ENCODE measurements at places on chromosomes 2 and 18.
A peak's percentile ranks its signal among the peaks of the same experiment; 100 is the strongest.

- no peak for DNase-seq
Observed at GRCh38 chr2:64915510-64915900, 73.7 kb upstream of the SLC1A4 start.

DNA sequence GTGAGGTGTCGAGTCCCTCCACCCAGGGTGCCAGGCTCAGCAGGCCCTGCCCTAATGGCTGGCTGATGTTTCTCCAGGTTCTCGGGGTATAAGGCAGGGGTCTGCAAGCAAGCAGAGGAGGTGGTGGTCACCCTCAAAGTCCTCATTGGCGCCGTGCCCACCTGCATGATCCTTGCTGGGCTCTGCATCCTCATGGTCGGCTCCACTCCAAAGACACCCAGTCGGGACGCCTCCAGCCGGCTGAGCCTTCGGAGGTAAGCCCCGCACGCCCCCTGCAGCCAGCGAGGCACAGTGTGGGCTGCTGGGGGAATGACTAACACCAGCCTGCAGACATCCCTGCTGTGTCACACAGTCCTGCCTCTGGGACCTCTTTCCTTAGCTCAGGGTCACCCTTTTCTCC is 14.1 kb downstream of the MFSD2B start:
- no peak for DNase-seq

- no peak for DNase-seq
Observed at GRCh38 chr2:78768016-78768415, 257.5 kb upstream of the REG3G start.

DNA sequence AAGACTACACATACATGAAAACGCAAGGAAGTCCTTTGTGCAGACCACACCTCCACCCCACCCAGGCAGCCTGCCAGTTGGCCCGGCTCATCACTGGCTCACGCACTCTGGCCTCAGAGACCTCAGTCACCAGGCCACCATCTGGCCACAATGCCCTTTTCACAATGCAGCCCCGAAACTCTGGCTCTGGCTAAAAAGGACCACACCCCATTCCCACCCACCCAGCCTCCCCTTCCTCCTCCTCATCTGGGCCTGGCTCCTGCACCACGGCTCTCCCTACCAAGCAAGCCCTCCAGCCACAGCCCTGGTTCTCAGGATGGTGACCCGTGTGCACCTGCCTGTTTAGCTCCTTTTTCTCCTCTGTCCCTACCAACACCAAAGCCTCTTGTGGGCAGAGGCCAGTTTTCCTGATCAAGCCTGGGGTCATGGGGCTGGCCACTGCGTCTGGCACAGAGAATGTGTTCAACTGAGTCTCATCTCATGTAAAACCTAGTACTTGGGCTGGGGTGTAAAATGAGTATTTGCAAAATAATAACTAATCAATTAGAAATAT is 7.4 kb downstream of the HDAC4 start:
- DNase-seq, result no peak

GRCh38 chr18:58776084-58776483 is 88.6 kb upstream of the ZNF532 start:
- no peak for DNase-seq

DNA sequence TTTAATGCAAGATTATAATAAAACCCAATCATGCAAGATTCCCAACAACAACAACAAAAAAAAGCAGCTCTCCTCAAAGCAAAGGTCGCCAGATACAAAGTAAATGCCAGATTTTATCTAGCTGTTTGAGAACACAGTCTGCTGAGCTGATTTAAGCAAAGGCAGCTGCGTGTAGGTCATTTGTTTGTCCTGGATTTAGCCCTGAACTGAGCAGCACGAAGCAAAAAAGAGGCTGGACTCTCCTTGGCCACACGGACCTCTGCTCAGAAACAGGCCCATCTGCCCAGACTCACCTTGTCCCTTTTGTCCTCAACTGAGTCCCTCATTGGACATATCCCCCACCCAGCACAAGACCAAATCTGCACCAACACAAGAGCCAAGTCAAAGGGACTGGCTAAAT is 91.5 kb downstream of the PID1 start:
- DNase-seq, result no peak

DNA sequence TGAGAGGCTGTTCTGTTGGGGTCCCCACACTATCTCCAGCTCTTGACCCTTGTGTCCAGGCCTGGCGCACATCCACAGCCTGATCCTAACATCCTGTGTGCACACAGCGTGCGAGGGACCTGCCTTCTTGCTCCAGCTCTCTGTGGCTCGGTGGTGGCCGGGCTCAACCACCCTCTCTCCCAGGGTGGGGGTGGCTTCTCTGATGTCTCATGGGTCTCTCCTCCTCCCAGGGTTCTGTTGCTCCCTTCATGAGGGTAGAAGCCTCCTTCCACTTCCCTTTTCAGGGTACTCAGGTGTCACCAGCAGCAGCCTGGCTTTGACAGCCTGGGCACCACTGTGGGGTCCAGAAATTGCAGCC is 196.9 kb upstream of the RAB6C start:
- no peak for DNase-seq

- no peak for DNase-seq
Observed at GRCh38 chr2:106534471-106534870, 47.3 kb downstream of the CD8B2 start.

- no peak for DNase-seq
Observed at GRCh38 chr2:189328848-189329245, 112.4 kb upstream of the WDR75 start.

GRCh38 chr2:46471019-46471583 is 8.3 kb upstream of the TMEM247 start:
- no peak for DNase-seq

- DNase-seq, result no peak
Observed at GRCh38 chr2:40797120-40797519, 345.2 kb upstream of the SLC8A1 start.

- DNase-seq, result no peak
Observed at GRCh38 chr2:156792242-156792840, 356.2 kb downstream of the GPD2 start.

DNA sequence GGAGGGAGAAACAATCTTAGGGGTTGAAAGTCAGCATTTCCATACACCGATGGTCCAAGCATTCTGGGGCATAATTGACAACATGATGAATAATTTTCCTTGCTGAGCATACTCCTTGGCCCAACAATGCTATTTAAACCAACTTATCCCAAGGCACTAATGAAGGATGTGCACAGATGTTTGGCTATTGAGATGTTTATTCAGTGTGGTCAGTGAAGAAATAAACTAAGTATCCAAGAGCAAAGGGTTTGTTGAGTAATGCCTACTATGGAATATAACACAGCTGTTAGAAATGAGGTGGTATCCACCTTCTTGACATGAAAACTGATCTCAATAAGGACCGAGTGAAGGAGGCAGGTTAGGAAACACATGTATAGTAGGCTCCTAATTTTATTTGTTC is 53.9 kb upstream of the RAB6D start:
- no peak for DNase-seq

GRCh38 chr2:169583518-169583917 is 633 bp upstream of the PPIG start:
- DNase-seq, result no peak

DNA sequence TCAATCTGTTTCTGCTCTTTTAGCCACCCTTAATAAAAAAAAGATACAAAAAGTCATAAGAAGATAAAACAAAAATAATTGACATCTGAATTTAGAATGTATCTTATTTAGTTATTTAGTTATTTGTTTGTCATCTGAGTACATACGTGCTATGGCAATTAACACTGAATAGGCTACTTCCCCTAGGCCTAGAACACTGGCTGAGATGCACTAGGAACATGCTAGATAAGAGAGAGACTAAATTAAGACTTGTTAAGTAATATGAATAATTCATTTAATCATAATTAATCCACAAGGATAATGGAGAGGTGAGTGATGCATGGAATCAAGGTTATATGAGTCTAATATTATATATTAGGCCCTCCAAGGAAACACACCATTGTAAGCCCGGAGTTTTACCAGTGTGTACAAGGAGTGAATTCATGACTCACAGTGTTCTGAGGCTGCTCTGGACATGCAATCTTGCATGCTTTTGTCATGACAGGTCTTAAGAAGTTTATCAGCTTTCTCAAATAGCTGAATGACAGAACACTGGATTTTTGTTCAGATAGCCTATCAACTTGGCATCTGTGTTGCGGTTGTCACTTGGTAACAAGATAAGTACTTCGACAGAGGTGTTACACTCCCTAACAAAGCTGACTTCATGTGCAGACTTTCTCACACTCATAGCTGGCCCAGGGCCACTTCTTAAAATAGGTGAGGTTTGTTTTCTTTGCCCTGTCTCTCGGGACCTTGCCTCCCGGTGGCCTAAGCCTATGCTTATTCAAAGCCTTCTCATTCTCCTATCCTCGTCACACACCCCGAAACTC is 5.0 kb upstream of the SERPINB2 start:
- no peak for DNase-seq

GRCh38 chr2:192499476-192499875 is 304.7 kb upstream of the TMEFF2 start:
- DNase-seq, result no peak

- DNase-seq, result no peak
Observed at GRCh38 chr18:48690494-48690893, 151.7 kb downstream of the CTIF start.

DNA sequence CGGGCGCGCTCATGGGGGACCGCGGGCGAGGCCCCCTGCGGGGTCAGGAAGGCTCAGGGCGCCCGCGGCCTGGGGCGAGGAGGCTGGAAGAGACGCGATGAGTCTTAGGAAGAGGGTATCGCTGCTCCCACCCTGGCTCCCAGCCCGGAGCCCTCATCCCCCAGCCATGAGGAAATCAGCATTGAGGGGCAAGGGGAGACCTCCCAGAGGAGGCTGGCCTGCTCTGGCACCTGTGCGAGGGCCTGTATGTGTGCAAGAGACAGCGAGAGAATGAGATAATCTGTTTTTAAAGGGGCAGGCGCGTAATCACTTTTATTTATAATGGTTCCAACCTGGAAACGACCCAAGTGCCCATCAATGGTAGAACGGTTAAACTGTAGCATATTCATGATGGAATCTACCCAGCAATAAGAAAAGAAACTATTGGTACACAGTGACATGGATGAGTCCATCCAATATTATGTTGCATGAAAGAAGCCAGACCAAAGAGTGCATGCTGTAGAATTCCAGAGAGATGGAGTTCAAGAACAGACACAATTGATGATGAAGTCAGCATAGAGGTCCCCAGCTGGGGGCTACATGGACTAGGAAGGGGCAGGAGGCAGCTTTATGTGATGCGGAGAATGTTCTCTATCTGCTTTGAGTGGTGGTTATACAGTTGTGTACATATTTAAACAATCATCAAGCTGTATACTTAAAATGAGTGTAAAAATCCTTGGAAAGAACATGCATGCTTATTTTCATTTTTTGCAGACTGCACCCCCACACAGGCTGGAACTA is 14.4 kb downstream of the FBXO41 start:
- no peak for DNase-seq

GRCh38 chr2:121699421-121700333 is 37.0 kb downstream of the NIFK start:
- DNase-seq, result peak; percentile 93

GRCh38 chr18:47560723-47561715 is 309.6 kb upstream of the SKOR2 start:
- no peak for DNase-seq

DNA sequence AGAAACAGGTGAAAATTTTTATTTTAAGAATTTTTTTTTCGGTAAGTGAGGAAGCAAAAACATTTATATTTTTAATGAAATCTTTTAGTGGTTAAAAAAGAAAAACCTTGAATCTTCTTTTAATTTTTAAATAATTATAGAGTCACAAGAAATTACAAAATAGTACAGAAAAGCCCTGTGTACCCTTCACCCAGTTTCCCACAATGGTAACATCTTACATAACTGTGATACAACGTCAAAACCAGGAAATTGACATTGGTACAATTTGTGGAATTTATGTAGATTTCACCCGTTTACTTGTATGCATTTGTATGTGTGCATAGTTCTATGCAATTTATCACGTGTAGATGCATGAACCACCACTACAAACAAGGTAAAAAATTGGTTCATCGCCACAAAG is 285.9 kb downstream of the MTX2 start:
- no peak for DNase-seq

- no peak for DNase-seq
Observed at GRCh38 chr18:70024093-70024492, 76.4 kb upstream of the CD226 start.

DNA sequence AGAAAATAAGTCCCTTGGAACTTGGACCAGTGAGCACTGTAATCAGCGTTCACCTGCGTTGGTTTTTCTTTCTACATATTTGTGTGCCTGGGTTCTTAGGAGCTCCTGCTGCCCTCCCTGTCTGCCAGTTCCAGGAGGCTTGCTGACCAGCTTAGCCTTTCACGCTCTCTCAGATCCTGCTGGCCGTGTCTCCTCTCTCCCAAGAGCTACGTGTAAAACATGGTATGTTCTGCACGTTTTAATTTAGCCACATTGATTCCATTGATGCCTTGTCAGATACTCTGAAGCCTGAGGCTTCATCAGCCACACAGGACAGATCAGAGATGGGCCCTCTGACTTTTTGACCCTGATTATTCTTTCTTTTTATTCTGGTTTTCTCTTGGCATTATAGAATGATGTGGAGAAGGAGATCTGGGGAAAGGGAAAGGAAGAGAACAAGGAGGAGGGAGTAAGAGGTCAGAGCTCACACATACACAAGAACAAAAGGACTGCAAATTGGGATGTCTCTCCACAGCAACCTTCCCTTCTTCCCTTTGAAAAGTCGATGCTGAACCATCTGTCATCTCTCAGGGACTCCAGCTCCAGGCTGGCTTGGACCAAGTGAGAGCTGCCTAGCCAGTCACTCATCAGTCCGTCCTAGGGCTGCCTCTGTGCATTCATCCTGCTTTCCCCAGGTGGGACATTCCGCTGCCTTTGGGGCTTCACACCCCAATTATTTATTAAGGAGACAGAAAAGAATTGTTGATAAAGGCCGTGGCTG is 152.8 kb downstream of the PIK3C3 start:
- no peak for DNase-seq

DNA sequence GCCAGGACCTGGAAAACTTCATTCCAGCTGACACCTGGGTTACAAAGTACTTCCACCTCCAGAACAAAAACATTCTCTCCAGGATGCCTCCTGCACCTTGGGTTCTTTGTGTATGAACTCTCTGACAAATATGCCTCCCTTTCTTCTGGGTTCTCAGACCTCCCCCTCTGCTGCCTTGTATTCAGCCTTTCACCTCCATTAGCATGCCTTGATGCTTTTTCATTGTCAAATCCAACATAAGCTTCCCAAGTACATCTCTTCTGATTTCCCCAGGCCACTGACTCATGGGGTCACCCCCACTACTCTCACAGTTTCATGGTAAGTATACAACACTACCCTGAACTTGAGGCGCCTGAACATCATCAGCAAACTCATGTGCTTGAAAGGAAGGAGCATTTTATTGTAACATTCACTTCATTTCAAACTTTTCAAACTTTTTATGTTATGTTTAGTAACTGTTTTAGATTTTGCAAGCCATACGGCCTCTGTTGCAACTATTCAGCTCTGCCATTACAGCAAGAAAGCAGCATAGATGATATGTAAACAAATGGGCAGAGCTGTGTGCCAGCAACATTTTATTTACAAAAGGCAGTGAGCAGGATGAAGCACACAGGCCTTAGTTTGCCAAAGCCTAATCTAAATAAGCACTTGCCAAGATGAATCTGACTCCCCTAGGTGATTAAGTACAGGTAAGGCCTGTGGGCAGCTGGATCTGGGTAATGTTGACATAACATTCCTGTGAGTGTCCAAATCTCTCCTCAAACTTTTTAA is 32.5 kb upstream of the MRPS9 start:
- DNase-seq, result no peak

Measured in CD4-positive, alpha-beta T cell treated with Interleukin-2 at 100 ng/mL for 4 hours (primary cell).